Endodermal cell (in vitro differentiated cells): ENCODE measurements at places on chromosomes 1 and 21.

- DNase-seq, result no peak
Measured at GRCh38 chr1:45348020-45348419, 7.8 kb upstream of the MUTYH start.

- DNase-seq, result peak; percentile 88
Measured at GRCh38 chr21:38159355-38159754, 97.4 kb upstream of the KCNJ15 start.

- DNase-seq, result no peak
Measured at GRCh38 chr1:160256396-160257046, 5.8 kb downstream of the DCAF8 start.

GRCh38 chr1:17909634-17910033 lies 154.5 kb downstream of the ACTL8 start:
- DNase-seq, result peak; percentile 90

DNA sequence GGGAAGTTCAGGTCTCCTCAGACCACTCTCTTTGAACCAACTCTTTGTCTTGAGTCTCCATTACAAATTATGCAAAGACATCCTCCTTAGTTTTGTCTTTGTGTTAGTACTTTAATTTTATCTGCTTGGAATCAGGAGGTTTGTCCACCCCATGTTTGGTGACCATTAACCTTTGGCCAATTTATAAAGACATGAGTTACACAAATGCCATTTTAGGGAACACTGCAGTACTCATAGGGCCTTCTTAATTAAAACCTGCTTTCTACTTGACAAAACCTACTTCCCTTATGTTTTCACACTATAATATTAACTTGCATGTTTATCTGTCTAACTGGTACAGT lies 7.9 kb upstream of the CDC73 start:
- DNase-seq, result no peak

DNA sequence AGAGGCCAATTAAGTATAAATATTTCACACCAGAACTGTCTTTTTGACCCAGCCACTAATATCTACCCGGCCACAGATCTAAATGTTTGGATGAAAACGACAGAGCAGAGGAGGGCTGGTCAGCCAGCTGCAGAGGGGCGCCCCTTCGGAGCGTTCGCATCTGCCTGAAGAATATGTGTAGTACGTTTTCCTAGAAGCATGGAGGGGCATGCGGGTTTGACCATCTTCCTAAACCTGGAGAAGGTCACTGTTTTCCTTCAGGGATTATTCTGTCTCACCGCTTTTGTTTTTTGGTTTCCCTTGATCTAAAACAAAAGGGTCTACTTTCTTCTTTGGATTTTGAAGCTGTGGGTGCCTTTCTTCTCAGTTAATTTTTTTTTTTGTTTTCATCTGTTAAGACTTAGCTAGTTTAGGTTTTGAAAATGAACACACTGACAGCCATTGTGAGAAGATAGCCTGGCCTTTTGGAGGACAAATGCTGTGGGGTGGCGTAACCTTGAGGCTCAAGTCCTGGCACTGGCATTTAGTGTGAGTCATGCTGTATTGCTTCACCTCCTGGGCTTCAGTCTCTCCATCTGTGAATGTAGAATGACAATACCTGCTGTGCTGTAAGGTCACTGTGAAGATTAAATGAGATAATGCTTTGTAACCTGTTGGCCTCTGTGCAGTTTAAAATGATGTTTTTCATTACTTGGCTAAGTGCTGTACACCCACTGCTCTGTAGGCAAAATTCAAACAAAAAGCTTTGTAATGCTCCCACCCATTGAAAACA lies 74.1 kb upstream of the IRF2BP2 start:
- DNase-seq, result peak; percentile 66

- no peak for DNase-seq
Measured at GRCh38 chr1:3450983-3451382, 3.5 kb upstream of the ARHGEF16 start.

GRCh38 chr1:208251911-208252835 lies 8.0 kb upstream of the PLXNA2 start:
- DNase-seq, result peak; percentile 87

GRCh38 chr21:35291973-35292627 lies 243.0 kb upstream of the RUNX1 start:
- DNase-seq, result no peak

DNA sequence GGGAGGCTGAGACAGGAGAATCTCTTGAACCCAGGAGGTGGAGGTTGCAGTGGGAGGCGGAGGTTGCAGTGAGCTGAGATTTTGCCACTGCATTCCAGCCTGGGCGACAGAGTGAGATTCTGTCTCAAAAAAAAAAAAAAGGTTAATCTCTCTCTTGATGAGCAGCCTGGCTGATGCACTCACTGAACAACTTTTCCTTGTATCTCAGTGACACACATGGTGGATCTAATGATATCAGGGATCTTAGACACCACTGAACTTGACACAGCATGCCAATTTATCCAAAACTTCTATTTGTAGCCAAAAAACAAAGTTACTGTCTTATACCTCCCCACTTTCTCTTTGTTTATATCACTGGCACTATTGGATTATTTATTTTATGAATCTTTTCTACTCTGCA lies 16.2 kb downstream of the RHBDL2 start:
- no peak for DNase-seq

GRCh38 chr1:240455228-240455821 lies 156.6 kb downstream of the GREM2 start:
- DNase-seq, result peak; percentile 53

DNA sequence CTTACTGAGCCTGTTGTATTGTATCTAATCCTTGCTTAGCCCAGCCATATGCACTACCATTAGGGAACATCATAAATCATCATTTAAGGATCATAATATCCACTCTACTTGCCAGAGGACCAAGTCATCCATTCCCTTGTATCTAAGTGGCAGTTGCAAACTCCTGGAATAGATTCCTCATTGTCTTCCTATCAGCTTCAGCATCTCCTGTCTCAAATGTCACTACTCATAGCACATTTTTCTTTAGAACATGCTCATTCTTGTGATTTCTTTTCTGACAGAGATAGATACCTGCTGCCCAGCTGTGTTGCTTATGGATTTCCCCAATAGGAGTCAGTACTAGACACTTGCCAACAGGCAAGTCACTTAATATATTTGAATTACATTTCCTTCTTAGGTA lies 84.3 kb downstream of the OLFML3 start:
- no peak for DNase-seq
